ENCODE measurements at places on chromosomes 1 and 21.
A peak's percentile ranks its signal among the peaks of the same experiment; 100 is the strongest.

- DNase-seq: no peak
Observed at GRCh38 chr1:245255783-245256182, 101.0 kb downstream of the KIF26B start.

- DNase-seq: no peak
Observed at GRCh38 chr21:27448960-27449359, 482.1 kb upstream of the ADAMTS5 start.

DNA sequence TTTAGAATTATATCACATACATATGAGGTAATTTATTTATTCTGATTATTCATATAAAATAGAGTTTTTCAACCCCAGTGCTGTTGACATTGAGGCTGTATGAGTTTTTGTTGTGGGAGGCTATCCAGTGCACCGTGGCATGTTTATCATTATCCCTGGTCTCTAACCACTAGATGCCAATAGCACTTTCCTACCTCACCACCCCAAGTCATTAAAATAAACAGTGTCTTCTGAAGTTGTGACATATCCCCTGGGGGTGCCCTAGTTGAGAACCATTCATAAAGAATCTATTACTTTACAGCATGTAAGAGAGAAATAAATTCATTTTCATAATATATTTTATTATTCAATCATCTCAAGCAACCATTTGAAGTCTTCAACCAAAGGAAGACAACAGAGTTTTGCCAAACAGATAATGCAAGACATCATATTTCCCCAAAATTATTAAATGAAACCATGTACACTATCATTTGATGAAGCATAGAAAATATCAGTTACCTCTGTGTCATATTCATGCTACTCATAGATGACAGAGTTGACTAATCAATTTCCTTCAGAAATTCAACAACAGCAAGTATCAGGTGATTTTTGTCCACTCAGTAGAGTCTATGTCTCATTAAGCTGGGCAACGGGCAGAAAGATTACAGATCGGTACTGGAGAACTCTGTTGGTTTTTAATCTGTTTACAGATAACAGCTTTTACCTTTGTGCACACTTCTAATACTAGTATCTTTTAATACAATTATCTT is 39.5 kb upstream of the RGS1 start:
- DNase-seq: no peak

DNA sequence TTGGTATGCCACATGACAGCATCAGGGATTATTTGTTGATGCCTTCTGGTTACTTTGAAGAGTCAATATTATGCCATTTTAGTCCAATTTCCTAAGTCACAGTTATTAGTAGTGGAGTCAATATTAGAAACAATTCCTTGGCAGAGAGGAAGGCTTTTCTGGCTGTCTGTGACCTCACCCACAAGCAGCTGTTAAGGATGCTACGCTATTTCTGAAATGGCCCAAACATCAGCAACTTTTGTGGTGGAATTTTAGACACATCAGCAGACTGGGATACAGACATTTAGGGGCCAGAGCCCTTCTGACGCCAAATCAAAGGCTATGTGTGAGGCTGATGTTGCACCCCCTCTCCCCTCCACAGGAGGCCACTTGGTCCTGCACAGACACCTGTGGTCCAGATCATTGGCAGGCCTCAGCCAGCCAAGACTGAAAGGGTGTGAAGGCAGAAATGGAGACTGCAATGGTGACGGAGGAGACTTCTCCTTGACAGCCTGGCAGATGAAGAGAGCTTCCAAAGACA is 9.2 kb upstream of the RXRG start:
- no peak for DNase-seq

- peak; percentile 56 for DNase-seq
Observed at GRCh38 chr1:93681101-93681988, at the start of gene BCAR3. BCAR3 (minus strand) TSS chr1:93681837; CDS start chr1:93674930, 6,907 bp downstream.

GRCh38 chr1:188302746-188303145 is 1474.0 kb downstream of the PLA2G4A start:
- DNase-seq: no peak

DNA sequence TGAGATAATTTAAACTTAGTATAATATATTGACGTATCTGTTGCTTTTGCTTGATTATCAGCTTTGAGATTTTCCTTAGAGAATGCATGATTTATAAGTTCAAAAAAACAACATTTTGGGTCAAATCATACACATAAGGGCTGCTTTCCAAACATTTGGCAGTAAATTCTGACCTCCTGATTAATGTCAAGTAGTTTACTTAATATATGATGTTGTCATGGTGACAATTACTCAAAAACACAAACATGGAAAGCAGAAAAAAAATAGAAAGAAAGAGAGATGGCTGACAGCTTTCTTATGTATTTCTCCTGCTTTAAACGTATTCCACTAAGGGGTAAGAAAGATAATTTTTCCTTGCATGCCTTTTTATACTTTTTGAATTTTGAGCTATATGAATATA is 258.2 kb upstream of the C1orf105 start:
- no peak for DNase-seq

DNA sequence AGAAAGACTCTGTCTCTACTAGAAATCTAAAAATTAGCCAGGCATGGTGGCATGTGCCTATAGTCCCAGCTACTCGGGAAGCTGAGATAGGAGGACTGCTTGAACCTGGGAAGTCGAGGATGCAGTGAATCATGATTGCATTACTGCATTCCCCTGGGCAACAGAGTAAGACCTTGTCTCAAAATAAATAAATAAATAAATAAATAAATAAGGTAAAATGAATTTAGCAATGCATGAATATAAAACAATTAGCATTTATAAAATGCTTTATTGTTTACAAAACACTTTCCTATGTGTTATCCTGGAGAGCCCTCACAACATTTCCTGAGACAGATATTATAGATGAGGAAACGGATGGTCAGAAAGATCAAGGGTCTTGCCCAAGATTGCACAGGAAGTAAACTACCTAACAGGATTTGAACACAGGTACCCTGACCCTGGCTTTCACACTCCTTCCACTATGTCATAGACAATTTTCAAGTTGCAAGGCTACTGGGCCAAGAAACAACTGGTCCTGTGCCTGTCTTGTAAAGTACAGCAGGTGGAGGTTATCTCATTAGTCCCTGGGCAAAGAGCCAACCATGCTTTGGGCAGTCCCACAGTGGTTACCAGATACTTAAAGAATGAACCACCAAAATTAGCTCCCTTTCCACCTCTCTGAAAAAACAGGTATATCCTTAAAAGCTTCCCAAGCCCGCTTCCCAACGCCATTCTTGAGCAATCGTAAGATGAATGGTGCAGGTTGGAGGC is 15.4 kb upstream of the VSIG8 start:
- DNase-seq: no peak

GRCh38 chr1:89842567-89843272 is 21.9 kb downstream of the LRRC8D start:
- DNase-seq: peak; percentile 27

DNA sequence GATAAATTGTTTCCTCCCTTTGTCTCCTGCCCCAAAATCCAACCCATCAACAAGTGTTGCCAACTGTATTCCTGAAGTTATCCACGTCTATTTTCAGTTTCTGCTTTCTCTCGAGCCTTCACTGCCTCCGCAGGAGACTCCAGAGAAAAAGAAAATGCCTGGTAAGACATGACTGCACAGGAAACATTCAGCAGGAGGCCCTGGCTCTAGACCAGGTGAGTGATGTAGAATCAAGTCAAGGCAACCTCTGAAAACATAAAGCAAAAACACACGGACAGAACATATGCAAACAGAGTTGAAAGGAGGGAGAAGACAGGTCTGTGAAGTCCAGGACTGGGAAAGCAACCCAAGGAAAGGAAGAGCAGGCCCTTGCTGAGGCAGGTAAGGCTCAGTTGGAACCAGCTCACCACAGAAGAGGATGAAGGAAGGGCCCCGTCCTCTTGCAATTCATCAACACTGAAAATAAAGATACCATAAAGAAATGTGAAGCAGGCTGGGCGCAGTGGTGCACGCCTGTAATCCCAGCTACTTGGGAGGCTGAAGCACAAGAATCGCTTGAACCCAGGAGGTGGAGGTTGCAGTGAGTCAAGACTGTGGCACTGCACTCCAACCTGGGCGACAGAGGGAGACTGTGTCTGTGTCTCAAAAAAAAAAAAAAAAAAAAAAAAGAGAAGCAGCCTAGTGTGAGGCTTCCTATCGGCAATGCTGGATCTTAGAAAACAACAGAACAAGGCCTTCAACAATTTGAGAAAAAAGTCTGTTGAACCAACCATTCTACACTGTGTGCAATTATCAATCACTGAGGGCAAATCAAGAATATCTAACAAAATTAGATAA is 8.8 kb downstream of the NOL9 start:
- DNase-seq: no peak

DNA sequence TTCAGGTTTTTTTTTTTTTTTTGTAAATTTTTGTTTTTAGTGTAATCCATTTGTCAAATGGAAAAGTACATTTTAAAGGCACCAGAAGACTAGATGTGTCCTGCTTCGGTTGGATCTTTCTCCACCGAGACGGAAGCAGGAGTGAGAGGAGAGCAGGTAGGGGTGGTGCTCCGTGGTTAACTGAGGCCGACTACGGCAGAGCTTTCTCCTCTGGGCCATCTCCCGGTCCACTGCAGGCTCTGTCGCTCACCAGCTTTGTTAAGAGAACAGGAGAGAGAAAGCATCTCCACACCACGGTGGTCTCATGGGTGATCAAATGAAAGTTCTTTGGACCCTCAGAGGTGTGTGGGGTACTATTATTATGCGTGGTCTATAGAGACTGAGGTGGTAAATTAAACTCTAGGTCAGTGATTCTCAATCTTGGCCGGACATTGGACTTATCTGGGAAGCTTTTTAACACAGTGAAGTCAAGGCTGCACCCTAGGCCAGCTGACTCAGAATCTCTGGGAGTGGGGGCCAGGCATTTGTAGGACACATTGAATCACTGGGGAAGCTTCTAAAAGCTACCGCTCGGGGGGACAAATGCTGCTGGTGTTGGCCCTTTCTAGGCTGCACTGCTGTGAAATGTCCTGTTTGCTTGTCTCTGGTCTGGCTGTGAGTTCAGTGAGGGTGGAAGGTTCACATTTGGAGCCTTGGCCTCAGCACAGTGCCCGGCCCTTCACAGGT is 25.0 kb downstream of the ABCA4 start:
- no peak for DNase-seq

DNA sequence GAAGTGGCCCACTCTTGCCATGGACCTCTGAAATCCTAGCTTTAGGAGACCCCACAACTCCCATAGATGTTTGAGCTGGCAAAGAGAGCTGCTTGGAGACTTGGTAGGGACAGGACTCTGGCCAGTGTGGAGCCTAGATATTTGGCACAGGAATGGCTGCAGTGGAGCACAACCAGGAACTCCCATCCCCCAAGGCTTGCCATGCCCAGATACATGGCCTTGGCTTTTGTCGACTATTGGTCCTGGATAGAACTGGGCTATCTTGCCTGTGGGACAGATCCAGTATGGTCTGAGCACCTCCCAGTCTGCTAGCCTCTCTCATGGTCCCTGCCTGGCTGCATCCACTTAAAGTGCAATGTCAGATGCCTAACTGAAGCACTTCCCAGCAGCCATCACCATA is 7.8 kb upstream of the GBP2 start:
- DNase-seq: no peak

- no peak for DNase-seq
Observed at GRCh38 chr1:40432644-40433390, 17.5 kb upstream of the ZFP69B start.

DNA sequence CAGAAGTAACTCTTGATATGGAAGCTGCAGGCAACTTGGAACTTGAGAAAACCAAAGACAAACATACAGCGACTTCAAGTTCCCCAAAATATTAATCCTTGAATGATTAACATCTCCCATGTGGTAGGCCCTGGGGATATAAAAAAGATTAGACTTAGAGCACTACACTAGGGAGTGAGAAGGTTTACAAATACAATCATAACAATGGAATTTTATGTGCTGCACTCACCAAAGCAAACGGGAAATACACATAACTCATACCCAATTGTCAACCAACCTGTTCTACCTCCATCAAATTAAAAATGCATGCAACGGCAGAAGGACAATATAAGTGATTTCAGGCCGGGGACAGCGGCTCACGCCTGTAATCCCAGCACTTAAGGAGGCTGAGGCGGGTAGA is 3.7 kb downstream of the SMYD3 start:
- no peak for DNase-seq

DNA sequence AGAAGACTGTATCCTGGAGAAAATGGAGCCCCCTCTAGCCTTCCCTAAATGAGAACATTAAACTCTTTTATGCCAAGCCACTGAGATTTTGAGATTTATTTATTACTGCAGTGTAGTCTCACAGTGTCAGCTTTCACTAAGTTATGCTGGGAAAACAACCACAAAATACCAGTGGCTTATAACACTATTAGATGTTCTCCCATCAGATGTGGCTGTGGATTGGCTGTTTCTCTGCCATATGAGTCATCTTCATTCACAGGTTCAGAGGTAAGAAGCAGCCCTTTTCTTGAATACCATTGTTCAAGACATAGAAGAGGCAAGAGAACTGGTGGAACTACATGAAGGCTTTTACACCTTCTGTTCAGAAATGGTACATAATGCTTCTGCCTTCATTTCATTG is 32.1 kb upstream of the ST6GALNAC5 start:
- DNase-seq: no peak

DNA sequence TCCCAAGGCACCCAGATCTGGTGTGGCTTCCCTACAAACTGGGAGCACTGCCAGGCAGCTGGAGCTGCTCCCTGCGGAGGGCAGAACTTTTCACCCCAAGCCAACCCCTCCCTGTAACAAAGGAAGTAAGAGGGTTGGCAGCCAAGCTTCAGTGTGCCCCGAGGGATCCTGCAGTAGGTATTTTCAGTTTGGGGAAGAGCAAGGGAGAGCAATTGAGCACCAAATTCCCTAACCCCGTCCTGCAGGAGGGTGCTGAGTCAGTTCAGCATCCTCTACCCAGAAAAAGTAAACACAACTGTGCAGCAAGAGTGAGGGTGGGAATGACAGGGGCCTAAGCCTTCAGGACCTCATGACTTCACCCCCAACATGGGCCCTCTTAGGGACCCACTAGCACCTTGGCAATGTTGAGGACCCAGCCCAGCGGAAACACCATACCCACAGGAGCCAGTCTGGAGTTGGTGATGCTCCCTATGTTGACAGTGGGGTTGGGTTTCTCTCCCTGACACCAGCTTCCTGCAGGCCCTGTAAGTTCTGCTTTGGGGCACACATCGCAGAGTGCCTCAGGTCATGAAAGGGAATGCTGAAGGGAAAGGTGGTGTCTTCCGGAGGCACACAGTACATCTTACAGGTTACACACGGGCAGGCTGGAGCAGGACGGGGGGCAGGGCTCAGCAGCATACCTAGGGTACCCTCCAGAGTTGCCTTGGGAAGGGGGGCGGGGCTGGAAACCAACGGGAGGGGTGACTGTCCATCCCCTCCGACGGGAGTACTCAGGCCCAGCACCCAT is 14.8 kb downstream of the SH3BP5L start:
- no peak for DNase-seq

DNA sequence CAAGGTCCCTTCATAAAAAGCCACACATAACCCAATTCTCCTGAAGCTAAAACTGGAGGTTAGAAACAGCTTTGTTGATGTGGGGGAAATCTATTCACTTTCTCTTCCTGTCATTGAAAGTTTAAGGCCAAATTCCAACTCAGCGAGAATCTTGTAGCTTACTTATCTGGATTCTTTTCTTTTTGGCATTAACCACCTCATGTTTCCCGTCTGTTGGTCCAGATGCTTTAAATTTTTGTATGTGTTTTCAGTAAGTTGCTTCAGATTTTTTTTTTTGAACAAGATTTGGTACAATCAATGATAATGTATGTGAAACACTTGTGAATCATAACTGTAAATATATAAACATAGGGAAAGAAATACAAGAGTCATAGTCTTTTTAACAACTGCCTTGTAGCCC is 33.7 kb upstream of the NEK7 start:
- DNase-seq: no peak

- no peak for DNase-seq
Observed at GRCh38 chr1:15669074-15669473, 15.0 kb upstream of the PLEKHM2 start.

Measured in RCC 7860 (cell line).